ENCODE measurements at places on chromosomes 5 and 9. TPM values are rescaled to one million over a fixed set of nuclear protein-coding genes. Genes with fewer than 3 reads are reported as not detected.

GRCh38 chr9:81312346-81312745, 377.0 kb downstream of the TLE1 start:
- DNase-seq, result no peak

DNA sequence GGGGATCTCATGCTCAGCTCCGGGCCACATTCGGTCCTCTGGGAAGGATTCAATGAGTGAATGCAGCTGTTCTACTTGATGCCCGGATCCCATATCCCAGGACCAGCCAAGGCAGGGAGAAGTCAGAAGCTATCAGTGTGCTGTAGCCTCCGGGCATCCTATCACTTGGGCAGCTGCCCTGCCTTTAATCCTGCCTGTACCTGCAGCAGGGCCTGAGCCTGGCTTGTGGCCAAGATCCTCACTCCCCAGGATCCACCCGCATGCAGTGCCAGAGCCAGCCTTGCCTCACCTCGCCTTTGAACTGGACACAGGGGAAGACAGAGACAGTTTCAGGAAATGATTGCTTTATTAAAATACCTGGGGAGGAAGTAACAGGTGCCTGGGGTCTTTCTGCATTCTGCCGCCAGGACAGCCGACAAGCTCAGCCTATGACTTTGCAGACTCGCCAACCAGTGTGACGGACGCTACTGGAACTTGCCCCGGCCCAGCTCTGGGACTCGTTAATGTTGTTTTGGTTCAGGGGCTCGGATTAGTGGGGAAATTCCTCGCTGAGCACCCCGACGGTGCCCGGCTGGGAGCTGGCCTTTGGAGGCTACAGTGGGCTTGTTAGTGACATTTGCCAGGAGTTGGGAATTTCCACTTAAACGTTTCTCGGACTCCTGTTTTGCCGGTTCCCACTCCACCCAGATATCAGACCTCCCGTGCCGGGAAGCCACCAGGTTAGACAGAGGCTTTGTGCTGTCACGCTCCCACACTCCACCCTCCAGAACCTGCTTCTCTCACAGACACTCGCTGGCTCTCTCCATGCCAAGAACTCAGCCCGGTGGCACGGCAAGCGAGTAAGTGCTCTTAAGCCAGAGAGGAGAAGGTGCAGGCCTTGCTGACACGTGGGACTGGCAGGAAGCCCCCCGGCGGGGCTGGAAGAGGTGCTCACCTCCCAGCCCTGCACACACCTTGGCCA, 721 bp downstream of the PTGES start:
- peak; percentile 44 for DNase-seq

KCNN2 gene
- 17.4 TPM for total RNA-seq

CFAP77 gene
- total RNA-seq, result not detected

- DNase-seq, result no peak
Observed at GRCh38 chr9:110919609-110920008, 118.7 kb downstream of the LPAR1 start.

- DNase-seq, result peak; percentile 35
Observed at GRCh38 chr5:173245319-173246134, 10.5 kb upstream of the NKX2-5 start.

DNA sequence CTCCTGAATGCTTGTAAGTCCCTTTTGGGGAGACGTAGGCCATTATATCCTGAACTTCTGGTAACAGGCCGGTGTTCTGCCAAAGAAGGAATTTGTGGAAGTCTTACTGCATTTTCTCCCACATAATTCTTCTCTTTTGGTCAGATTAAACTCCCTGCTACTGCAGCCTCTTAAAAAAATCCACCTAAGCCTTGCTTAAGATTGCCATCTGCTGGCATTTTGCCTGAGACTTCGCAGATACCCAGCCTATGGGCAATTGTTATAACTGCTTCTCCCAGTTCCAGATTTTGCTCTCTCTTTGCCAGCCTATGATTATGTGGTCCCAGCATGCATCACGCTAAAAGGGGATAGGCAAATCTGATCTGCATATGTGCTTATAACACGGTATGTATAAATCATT, 391.6 kb upstream of the CHD1 start:
- DNase-seq, result no peak

DNA sequence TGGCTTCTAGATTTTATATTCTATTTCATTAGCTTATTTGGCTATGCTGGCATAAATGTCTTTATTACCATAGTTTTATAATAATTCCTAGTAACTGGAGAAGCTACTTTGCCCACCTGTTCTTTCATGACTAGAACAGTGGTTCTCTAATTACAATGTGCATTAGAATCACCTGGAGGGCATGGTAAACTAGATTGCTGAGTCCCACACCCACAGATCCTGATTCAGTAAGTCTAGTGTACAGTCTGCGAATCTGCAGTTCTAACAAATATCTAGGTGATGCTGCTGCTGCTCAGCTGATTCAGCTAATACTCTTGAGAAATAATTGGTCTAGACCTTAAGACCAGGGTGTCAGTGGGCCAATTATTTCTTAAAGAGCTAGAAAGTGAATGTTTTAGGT, 35.5 kb downstream of the RNF38 start:
- no peak for DNase-seq

TAF11L10 gene
- total RNA-seq, result not detected

DNA sequence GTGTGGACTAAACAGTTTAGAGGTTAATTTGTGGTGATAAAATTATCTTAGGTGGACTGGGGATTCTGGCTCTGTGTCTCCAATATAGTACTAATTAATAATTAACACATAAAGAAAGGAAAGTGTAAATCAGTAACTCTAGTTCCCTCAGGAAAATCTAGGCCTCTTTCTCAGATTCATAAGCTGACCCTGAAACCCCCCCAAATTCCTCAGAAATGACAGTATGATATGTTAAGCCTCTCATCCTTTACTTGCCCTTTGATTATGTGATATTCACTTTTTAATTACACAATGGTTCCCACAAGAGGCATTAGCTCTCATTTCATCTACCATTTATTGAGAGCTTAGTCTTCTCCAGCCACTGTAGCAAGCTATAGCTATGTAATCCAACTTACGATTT, 636.2 kb upstream of the SEMA6A start:
- DNase-seq, result no peak

HACD4 gene
- total RNA-seq, result 0.73 TPM

DNA sequence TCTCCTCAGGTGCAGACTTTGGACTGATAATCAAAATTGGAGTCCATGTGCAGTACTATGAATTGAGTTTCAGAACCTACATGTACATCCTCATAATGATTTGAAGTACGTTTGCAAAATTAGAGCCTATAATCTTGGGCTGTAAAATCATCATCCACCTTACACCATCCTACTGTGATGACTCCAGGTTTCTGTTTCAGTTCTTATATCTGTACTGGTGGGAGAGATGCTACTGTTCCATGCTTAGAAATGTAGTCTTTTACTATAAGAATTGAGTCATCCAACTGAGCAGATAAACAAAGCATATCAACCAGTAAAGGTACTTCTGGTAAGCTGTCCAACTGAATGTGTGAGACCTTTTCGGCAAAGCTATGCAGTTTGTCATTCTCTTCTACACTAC, 586.3 kb upstream of the FAM174A start:
- DNase-seq, result no peak

DNA sequence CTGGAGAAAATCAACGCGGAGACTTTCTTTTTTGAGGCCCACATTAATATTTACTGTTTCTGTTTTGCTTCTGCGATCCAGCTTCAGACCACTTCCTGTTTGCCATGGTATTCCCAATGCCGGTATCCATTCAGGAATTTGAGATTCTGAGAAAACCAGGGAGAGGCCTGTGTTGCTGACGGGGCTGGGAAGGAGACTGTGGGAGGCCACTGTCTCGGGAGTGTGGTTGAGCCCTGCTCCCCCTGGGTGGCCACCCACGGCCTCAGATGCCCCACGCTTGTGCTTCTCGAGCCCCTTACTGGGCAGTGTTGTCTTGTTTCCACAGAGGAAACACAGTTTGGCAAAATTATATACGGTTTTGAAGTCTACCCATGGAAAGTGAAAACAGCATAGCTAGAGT, 403.6 kb upstream of the IRX2 start:
- no peak for DNase-seq

DNA sequence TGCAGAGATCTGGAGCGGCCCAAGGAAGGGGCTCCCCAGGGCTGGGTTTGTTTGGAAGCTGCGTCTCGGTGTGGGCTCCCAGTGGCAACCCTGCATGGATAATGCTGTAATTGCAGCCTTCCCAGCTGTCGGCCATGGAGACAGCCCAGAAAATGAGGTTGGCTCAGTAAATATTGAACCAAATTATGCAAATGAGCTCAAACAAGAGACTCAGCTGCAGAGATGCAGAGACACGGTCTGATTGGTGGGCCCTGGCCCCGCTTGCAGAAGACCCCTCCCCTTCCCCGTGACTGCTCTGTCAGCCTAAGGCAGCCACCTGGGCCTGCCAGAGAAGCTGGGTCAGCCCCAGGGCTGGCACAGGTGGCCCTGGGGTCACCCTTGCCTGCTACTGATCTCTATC, 75.9 kb downstream of the RAD23B start:
- no peak for DNase-seq

- no peak for DNase-seq
Observed at GRCh38 chr9:28650327-28650726, 1077.0 kb upstream of the C9orf72 start.

DNA sequence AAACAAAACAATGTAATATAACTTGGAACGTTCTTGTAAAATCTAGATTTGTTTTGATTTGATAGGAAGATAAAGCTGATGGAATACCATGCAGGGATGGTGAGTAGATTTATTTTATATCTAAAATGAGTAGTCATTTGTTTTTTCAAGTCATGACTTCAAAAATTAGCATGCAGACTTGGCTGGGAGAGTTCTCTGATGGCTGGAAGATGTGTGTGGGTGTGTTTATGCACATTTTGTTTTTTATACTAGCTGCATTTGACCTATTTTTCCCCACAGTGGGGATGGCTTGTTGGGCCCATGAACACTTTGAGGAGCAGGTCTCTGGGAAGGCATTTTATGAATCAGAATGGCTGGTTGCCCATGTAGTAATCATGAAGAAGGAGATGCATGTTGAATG, 109.2 kb downstream of the MTRR start:
- DNase-seq, result no peak

MLANA gene
- total RNA-seq, result not detected

DNA sequence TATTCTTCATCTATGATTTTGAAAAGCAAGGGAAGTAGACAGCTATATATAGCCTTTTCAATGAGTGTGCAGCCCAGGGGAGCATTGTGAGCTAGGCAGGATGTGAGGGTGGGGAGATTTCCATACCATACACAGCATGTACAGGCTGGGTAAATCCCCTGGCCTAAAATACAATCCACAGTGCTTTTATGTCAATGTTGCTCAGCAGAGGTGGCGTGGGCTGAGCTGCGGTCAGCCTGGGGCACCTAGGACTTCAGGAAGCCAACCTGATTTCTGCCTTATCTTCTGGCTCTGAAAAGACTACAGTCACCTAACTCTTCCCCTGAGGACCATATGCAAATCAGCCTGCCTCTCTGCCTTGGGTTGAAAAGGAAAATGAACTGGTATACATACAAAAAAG, 6.3 kb upstream of the GARIN3 start:
- no peak for DNase-seq

GRCh38 chr5:134879456-134879855, 5.3 kb downstream of the TXNDC15 start:
- DNase-seq, result no peak

DNA sequence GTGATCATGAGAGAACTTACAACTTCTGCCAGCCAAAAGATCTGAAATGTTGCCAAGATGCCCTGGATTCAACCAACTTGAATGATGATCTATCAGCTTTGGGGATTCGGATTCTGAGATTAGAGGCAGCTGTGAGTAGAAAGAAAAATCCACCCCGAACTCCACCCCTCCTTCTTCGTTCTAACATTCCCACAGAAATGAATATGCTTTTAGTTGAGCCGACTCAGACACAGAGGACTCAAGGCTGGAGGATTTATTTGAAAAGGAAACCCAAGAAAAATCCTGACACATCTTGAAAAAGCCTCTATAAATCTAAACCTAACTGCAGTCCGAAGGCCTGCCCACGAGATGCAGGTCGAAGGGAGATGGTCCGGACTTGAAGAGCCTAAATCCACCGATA, 275.0 kb downstream of the GAS1 start:
- no peak for DNase-seq

DNA sequence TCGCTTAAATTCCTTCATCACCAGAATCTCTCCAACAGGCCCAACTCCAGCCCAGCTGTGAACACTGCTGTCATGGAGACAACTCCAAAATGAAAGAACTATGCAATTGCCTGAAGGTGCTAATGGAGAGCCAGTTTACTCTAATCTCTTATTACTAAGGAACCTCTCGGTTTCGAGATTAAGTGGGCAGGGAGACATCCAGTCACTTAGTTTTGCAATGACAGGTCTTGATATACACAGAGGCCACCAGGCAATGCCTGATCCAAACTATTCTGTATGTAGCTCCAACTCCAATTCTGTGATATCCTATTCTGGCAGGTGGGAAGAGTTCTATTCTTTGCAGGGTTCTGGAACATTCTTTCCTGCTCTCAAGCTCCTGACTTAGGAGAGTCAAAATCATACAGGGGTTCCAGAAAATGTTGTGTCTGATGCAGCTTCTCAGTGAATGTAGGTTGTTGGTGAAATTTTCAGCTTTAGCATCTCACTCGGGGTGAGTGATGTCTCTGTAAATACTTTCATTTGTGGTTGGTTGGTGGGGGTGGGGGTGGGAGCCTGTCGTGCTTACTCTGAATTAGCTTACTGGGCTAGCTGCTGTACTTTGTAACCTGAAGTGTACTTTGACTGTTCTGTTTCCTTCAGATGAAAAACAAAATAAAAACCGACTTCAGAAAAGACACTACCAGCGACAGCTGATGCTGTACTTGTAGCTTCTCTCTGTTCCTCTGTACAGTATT, 170.9 kb downstream of the PALM2AKAP2 start:
- no peak for DNase-seq

CARTPT gene
- total RNA-seq, result not detected

- DNase-seq, result no peak
Observed at GRCh38 chr9:123228967-123229366, 39.4 kb downstream of the STRBP start.

FBXL7 gene
- total RNA-seq, result 1.2 TPM

DNA sequence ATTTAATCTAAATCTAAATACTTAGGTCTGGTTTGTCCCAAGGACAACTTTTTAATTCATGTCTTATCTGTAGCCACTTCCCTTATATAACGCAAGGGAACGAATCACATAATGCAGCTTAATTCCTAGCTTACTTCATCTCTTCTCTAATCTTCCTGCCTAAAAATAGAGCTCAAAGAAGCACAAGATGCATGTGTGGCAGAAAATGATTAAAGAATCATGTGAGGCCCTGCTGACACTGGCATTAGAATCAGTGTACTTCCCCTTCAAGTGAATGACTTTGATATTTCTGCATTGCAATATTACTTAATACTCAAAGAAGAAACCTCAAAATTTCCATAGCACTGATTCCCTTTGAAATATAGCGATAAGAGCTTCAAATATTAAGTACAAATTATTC, 317.9 kb upstream of the FTMT start:
- no peak for DNase-seq

GRCh38 chr9:135269912-135270830, 182.7 kb downstream of the OLFM1 start:
- DNase-seq, result no peak

DNA sequence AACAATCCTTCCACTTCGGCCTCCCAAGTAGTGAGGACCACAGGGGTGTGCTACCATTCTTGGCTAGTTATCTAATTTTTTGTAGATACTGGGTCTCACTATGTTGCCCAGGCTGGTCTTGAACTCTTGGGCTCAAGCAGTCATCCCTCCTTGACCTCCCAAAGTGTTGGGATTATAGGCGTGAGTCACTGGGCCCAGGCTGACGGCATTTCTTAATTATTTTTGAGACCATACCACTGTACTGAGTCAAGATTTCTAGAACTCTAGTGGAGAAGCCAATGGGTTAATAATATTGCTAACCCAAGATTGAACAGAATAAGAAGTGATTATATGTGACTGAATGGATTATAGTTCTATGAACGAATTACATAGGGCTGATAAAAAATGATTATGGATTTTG, 66.7 kb downstream of the TARS1 start:
- no peak for DNase-seq

Measured in right lobe of liver (tissue), 6 donors.